ENCODE measurements at places on chromosomes 16 and 17. TPM values are rescaled to one million over a fixed set of nuclear protein-coding genes. Genes with fewer than 3 reads are reported as not detected.

SOST gene
- not detected for total RNA-seq

KIFC3 gene
- 172 TPM for total RNA-seq

KCNG4 gene
- total RNA-seq = not detected

HS3ST3A1 gene
- 36.3 TPM for total RNA-seq

MED1 gene
- 29.2 TPM for total RNA-seq

TAC4 gene
- 1.2 TPM for total RNA-seq

Data from A375 (cell line).